Globus pallidus (tissue), 1 donor: ENCODE measurements at places on chromosomes 13 and 19.

GRCh38 chr13:29654384-29654783, 58.9 kb upstream of the SLC7A1 start:
- DNase-seq: no peak

DNA sequence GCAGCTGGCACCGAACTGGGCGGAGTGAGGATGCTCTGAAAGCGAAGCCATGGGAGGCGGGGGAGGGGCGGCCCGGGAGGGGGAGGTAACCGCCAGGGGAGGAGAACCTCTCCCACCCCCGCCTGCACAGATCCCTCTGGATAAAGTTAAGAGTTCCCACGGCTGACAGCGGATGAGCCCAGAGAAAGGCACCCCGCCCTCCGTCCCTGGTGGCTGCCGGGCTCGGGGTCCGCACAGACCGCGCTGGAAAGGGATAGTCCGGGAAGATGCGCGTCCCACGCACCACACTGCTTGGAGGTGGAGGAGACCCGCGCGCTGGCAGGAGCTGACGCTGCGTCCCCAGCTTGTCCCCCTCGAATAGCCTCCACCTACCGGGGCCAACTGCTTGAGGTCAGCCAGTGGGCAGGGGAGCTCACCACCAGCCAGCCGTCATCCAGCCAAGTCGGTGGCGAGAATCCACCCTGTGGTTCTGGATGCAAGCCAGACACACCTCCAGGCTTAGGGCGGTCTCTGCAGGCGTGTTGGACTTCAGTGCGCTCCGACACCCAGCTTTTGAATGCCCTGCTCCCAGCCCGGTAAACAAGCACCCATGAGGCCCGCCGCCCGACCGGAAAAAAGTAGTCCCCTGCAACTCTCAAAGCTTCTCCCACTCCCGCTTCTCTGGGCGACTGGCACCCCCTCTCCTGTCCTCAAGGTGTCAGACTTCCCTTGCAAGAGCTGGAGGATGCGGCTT, at the start of gene TRPC4:
Gene TRPC4 (minus strand): TSS at position 17 of the 733 bp plus-strand sequence. CDS start 86,439 bp downstream, outside the sequence.
- no peak for DNase-seq

DNA sequence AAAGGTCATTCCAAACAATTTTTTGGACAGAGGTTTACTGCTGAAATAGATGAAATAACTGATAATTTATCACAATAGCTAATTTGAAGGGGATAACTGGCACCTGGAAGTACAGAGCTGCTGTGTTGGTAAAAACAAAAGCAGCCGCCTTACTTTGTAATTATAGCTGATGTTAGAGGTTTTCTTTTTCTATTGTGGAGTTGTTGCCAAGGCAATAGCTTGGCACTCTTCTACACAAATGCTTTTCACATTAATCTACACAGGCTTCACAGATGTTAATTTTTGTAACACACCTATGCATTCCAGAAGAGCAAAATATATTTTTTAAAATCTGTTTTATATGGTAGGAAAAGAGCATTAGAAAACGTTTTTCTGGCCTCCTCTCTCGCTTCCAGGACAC, 56.9 kb downstream of the LACC1 start:
- no peak for DNase-seq

- peak; percentile 19 for DNase-seq
Measured at GRCh38 chr19:36140304-36141038, 605 bp downstream of the CAPNS1 start.

GRCh38 chr13:40330950-40331349, 335.5 kb downstream of the FOXO1 start:
- no peak for DNase-seq

DNA sequence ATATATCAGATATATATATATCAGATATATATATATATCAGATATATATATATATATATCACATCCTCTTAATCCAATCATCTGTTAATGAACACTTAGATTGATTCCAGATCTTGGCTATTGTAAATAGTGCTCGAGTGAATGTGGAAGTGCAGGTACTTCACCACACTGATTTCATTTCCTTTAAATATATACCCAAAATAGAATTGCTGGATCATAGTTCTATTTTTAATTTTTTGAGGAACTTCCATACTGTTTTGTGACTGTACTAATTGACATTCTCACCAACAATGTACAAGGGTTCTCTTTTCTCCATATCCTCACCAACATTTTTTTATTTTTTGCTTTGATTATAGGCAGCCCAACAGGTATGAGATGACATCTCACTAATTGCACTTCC, 277.5 kb downstream of the NHLRC3 start:
- no peak for DNase-seq

- no peak for DNase-seq
Measured at GRCh38 chr13:97283888-97284287, 61.8 kb downstream of the MBNL2 start.

DNA sequence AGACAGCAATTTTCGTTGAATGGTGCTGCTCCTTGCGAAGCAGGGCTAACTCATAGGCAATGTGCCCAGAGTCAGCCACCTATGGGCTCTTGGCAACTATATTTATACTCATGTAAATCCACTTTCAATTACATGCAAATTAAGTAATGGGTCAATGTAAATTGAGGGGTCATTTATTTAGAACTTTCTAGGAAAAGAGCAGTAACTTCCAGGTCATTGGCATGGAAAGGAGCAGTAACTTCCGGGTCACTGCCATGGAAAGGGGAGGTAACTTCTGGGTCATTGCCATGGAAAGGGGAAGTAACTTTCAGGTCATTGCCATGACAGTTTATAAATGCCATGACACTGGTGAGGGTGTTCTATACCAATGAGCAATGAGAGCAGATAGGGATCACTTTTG, 11.6 kb downstream of the KLK4 start:
- no peak for DNase-seq

DNA sequence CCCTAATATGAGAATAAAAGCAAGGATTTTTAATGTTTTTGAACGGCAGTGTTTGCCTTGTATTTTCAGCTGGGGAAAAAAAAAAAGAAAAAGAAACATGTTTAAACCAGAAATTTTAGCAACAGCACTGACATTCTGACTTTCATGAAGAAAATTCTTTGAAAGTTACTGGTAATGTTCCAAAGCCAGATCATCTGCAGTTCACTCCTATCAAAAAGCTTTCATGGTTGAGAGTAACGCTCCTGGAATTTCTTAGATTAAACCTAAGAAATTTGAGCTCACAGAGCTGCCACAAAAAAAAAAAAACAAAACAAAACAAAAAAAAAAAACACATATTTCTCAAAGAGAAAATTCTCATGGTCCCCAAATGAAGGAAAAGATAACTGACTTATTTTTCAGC, 1106.7 kb downstream of the EFNB2 start:
- DNase-seq: no peak

DNA sequence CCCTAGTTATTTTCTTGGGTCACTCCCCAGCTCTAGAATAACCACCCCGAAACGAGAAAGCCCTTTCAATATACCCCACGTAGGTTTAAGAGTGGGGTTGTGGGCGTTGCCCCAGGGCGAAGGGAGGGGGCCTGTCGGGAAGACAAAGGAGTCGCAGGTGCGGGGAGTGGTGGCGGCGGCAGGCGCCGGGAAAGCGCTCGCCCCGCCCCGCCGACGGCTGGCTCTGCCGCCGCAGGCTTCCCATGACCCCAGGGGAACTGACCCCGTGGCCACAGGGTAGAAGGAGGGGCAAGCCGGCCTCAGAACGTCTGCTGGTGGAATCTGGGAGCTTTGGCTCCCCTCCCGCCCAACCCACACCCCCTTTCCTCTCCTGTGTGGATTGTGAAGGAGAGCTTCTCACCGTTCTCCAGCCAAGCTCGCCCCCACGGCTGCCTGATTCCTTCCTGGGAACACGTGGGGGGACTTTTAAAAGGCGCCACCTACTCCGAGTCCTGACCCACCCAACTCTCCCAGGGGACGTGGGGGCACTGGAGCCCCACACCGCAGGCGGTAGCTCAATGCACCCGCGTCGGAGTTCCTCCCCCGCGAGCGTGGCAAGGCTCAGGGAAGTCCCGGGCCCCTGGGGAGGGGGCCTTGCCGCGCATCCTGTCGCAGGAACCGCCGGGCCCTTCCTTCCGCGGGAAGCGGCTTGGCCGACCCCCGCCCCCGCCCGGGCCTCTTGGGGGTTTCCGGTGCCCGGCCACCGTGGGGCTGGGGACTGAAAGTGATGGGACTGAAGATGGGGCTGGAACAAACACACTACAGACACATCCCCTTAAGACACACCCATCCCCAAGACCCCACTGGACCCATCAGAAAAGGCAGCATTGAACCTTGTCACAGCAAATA, 5.5 kb downstream of the IER2 start:
- peak; percentile 22 for DNase-seq

- no peak for DNase-seq
Measured at GRCh38 chr19:16191216-16191908, 6.2 kb downstream of the FAM32A start.

DNA sequence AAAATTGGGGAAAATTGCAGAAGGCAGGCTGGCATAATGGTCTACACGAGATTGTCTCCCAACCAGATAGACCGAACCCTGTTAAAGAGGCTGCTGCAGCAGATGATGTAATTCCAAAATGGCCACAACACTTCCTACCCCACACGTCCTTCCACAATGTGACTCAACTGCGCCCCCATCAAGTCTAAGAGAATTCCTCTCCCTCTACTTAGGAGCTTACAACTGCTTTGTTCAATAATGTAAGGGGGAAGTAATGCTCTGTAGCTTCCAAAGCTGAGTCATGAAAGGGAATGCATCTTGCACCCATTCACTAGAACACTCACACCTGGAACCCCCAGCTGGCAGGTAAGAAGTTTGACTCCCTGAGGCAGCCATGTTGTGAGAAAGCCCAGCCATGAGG, 117.8 kb upstream of the IRS2 start:
- no peak for DNase-seq

DNA sequence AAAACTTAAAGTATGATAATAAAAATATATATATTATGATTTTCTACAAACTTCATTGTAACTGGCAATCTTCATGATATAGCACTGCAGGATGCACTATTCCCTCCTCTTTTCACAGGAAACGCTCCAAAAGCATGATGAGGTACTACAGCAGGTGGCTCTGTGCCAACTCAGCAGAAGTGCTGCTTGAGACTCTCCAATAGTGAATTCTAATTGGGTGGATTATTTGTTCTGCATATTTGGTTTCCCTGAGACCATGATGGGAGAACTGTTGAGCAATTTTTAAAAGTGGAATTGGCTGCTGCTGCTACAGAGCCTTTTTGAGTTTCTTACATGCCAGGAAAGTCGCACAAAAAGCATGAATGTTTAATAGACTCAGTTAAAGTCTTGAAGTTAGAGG, 1782.4 kb upstream of the PCDH20 start:
- no peak for DNase-seq

DNA sequence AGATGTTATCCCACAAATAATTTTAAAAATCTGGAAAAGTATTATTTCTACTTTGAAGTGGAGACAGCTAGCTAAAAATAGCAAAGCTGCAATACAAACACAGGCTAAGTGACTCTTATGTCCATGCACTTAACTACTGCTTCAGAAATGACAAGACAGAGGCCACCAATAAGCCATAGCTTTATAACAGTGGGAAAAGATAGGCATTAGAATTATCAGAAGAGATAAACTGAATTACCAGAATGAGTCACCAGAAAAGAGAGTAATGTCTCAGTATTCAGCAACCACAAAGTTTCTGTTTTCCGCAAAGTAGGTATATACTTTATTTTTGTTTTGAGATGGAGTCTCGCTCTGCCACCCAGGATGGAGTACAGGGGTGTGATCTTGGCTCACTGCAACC, 17.1 kb downstream of the CLN5 start:
- DNase-seq: no peak

DNA sequence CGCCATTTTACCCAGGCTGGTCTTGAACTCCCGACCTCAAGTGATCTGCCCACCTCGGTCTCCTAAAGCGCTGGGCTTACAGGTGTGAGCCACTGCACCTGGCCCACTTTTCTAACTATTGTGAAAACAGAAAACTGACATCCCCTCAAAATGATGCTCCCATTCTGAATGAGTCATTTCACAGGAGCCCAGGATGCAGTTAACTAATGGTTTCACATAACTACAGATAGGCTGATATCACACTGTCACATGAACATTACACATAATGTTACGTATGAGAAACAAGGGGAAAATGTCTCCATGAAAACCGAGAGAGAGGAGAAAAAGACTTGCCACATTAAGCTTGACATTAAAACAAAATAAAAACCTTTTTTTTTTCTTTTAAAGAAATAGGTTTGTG, 37.5 kb downstream of the N4BP2L2 start:
- no peak for DNase-seq

- DNase-seq: no peak
Measured at GRCh38 chr19:3140667-3141038, 4.8 kb downstream of the GNA15 start.

DNA sequence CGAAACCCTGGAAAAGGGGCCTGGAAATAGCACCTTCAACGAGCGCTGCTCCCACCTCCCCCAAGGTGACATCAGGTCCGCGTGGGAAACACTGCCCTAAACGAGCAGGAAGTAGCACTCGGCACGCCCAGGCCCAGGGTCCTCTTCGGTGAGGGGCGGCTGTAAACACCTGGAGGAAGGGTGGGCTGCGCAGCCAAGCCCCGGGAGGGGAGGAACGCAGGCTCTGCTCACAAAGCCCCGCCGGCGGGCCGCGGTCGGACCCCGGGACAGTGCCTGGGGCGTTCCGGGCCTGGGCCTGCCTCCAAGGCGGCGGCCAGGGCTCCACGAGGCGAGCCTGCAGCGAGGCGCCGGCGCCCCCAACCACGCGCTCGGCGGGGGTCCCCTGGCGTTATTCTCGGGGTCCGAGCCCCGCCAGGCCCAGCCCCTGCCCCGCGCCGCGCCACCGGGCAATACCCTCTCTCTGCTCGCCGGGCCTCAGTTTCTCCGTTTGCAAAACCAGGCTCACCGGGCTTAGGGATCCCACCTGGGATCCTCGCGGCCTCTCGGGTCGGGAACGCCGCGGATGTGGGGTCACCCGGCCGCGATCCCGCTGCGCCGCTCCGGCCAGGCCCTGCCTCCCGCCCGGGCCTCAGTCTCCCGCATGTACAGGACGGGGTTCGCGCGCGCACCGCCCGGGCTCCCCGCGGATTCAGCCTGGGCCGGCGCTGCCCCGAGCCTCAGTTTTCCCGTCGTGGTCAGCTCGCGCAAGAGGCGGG, 630 bp downstream of the RNF126 start:
- no peak for DNase-seq

DNA sequence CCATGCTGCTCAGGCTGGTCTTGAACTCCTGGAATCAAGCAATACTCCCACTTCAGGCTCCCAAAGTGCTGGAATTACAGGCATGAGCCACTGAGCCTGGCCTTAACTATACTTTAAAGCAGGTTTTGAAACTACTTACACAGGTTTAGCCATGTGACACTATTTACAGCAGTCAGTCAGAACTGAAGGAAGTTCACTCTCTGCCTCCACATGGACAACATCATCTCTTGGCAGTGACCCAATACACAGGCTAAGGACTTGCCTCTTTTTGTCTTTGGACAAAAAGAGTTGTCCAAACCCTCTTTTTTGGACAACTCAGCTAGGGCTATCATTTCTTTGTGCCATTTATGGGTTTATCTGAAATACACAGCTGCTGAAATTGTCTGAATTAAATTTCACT, 89.0 kb upstream of the CLDN10 start:
- DNase-seq: no peak

- DNase-seq: no peak
Measured at GRCh38 chr13:42628666-42629065, 54.7 kb downstream of the TNFSF11 start.

- peak; percentile 80 for DNase-seq
Measured at GRCh38 chr19:51887522-51888498, at the start of gene ZNF577. ZNF577 (minus strand) TSS chr19:51887951; CDS start chr19:51880382, 7,569 bp downstream.
